ENCODE measurements at places on chromosomes 6 and 20. TPM values are rescaled to one million over a fixed set of nuclear protein-coding genes. Genes with fewer than 3 reads are reported as not detected.

Gene RPS6KA2
- total RNA-seq = 33.5 TPM

Gene LY6G6C
- 0.66 TPM for total RNA-seq

Gene ACTL10
- 1.4 TPM for total RNA-seq

Gene STX11
- 1.9 TPM for total RNA-seq

Gene RPS21
- 1,126 TPM for total RNA-seq

Gene TMC2
- total RNA-seq = not detected

Gene RAE1
- 31.1 TPM for total RNA-seq

Gene AK9
- 3.4 TPM for total RNA-seq

Gene ZNF337
- 15.6 TPM for total RNA-seq

Gene FOXQ1
- total RNA-seq = 0.24 TPM

Gene MYB
- total RNA-seq = not detected

Gene EDEM2
- 32.5 TPM for total RNA-seq

Gene PROKR2
- not detected for total RNA-seq

Gene NR2E1
- total RNA-seq = not detected

Gene CCHCR1
- total RNA-seq = 10.2 TPM

Gene PHACTR3
- total RNA-seq = 0.14 TPM

Gene LGSN
- 0.25 TPM for total RNA-seq

Gene UNC5CL
- 0.27 TPM for total RNA-seq

Gene EFCAB8
- total RNA-seq = 0.41 TPM

DNA sequence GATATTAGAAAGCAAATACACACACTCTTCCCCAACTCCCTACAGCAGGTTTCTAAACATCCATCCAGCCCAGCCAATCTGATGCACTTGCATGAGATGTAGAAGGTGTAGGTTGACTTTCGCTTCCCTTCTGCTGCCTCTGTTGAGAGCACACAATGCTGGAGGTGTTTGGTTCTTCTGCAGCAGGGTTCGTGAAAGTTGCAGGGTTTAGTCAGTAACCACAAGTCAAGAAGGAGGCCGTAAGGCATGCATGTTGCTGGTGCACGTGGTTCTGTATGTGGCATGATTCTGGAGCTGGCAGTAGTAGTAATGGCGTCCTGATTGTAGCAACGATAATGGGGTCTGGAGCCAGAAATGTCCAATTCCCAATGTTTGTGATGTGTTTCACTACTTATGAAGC, 53.0 kb downstream of the DEK start:
- DNase-seq = no peak

GRCh38 chr6:169766232-169766631, 14.8 kb downstream of the ERMARD start:
- no peak for DNase-seq

GRCh38 chr6:106778943-106779342, 149.6 kb downstream of the QRSL1 start:
- DNase-seq = no peak

- no peak for DNase-seq
These were observed 592.3 kb downstream of the PKHD1 start for GRCh38 chr6:51495096-51495495.

DNA sequence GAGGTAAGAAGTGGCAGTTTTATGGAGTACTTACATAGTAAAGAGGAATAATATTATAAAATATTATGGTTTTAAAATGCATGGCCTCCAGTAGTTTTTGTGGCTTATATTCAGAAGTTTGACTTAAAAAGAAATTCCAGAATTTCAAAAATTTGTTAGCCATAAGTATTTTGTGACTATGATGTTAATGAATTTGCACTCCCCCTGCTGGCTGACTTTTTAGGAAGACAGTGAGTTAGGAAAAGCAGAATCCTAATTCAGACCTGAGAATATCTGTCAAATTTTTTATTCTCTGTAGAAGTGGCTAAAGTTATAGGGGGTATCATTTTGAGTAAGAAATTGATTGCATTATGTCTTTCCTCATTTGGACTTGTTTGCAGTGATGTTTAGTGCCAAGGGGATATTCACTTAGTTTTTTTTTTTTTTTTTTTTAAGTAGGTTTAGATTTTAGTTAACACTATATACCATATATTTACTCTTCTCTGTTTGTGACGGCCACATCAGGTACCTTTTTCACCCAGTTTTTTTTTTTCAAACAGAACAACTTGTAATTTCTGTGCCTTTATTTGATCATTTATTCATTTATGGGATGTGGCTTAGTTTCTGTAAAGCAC, 40.8 kb downstream of the ZFAND3 start:
- DNase-seq = no peak

GRCh38 chr20:46482864-46483263, 30.5 kb downstream of the ZNF334 start:
- DNase-seq = no peak

DNA sequence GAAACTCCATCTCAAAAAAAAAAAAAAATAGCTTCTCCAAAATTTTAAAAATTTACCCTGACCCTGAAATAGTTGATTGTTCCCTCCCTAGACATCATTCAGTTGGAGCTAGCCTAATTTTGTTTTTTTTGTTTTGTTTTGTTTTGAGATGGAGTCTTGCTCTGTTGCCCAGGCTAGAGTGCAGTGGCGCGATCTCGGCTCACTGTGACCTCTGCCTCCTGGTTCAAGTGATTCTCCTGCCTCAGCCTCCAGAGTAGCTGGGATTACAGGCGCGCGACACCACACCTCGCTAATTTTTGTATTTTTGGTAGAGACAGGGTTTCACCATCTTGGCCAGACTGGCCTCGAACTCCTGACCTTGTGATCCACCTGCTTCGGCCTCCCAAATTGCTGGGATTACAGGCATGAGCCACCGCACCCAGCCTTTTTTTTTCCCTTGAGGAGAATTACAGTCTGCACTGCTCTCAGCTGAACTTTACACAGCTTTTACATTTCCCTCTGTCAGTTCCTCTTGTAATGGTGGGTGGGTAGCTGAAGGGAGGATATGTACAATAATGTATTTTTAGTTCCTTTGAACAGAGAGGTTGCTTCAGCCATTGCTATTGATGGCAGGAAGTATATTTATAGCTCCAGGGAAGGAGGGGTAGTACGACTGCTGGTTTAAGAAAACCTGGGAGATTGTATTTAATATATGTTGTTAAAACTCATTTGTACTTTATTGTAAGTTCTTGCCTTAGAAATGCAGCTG, 27.7 kb downstream of the PTPRA start:
- no peak for DNase-seq

GRCh38 chr6:30942338-30943060, 1.7 kb downstream of the MUCL3 start:
- DNase-seq = peak; percentile 63

GRCh38 chr20:34943808-34944567, 11.6 kb downstream of the GSS start:
- peak; percentile 34 for DNase-seq

DNA sequence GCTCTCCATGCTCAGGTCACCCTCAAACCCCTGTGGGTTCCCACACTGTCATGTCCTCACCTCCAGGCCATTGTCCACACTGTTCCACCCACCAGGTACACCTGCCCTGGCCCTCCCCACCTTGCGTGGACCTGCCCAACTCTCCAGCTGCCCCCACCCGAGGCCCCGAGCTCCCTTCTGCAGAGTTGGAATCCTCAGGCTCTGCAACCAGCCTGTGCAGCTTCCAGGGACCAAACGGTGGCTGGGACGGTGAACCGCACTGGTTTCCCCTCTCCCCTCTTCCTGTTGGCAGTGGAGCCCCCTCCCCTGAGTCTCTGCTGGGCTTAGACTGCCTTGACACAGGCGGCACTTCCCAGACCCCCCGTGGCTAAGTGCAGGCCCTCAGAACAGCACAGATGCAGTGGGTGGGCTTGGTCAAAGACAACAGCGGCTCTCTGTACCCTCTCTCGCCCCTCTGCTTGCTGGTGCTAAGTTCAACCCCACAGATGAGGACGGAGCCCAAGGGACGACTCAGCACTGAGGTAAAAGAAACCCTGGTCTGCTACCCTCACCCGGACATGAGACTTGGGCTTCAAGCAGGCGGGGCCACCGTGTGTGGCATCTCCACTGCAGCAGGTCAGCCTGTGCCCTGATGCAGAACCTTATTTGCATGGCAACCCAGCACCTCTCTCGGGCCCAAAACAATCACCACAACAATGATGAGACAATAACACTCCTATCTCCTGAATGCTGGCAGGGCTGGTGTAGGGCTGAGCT, 11.0 kb downstream of the ZBP1 start:
- DNase-seq = no peak

GRCh38 chr6:31386099-31386498, 17.3 kb upstream of the MICA start:
- DNase-seq = no peak

- DNase-seq = no peak
These were observed 35.6 kb downstream of the PSMG4 start for GRCh38 chr6:3294396-3294795.

DNA sequence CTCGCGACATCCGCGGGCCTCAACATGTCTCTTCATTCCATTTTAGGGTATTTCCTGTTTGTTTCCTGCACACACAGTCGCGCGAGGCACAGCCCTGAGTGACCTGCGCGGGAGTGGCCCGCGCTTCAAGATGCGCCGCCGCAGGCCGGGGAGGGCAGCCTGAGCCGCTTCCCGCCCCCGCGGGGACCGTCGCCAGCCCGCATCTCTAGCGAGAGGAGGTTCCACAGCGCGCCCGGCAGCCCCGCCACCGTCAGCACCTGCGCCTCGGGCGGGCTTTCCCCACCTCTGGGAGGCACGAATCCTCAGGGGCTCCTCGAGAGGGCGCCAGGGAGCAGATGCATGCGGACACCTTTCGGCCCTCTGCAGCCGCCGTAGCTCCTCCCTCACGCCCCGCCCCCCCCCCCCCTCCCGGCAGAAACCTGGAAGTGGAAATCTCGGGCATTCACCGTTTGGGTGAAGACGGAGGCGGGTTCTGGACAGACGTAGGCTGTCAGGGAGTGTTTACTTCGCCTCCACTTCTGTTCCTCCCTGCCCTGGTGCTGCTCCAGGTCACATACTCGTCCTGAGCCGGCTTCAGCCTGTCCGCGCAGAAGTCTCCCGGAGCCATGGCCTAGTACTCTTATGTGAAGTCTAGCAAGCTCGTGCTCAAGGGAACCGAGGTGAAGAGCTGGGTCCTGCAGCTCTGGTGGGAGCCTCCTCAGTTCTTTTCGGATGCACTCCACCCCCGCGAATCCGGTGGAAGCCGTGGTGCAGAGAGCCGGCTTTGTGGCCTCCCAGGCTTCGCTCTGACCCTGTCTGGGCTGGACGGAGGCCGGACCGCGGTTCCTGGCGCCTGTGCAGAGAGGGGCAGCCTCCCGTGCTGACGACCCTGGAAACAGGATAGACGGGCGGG, 880.5 kb upstream of the DEFB115 start:
- DNase-seq = peak; percentile 39

- DNase-seq = no peak
These were observed 287.0 kb upstream of the CHD6 start for GRCh38 chr20:41905199-41905598.

DNA sequence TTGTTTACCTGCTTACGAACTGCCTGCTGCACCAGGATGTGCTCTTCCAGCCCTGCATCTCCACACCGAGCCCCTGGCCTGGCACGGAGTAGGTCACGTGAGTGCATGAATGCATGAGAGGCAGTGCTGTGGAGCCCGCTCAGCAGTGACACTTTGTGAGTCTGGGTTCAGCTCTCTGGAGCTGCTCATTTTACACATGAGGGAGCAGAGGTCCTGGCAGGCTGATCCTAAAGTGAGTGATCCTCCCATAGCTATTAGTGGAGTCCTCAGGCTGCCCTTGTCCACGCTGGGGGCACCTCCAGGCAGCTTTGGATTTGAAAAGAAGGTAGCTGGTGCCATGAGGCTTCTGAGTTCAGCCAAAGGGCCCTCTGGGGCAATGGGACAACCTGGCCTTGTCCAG, 64.2 kb downstream of the EDN3 start:
- DNase-seq = no peak

DNA sequence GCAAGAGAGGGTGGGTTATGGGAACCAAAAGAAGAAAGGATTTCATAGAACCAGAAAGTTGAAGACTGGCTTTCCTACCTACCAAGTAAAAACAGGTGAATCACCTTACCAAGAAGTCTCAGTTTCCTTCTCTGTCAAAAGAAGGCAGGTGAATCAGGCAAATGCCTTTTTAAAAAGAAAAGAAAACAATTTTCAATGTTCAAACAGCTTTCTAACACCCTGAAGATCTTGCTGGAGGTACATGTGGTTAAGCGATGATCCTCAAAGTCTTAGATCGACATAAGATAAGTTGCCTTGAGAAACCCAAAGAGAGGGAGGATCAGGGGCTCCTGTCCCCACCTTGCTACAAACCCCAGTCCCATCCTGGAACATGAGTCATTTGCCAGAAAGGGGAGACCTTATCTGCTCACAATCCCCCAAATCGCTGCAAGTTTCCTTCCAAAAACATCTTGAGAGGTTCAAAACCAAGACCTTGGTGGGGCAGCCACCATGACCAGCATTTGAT, 71.6 kb downstream of the NFATC2 start:
- DNase-seq = no peak

- peak; percentile 48 for DNase-seq
These were observed at the start of gene SCUBE3 for GRCh38 chr6:35213824-35214756. SCUBE3 (plus strand) TSS chr6:35213956; CDS start chr6:35214419, 463 bp downstream.

DNA sequence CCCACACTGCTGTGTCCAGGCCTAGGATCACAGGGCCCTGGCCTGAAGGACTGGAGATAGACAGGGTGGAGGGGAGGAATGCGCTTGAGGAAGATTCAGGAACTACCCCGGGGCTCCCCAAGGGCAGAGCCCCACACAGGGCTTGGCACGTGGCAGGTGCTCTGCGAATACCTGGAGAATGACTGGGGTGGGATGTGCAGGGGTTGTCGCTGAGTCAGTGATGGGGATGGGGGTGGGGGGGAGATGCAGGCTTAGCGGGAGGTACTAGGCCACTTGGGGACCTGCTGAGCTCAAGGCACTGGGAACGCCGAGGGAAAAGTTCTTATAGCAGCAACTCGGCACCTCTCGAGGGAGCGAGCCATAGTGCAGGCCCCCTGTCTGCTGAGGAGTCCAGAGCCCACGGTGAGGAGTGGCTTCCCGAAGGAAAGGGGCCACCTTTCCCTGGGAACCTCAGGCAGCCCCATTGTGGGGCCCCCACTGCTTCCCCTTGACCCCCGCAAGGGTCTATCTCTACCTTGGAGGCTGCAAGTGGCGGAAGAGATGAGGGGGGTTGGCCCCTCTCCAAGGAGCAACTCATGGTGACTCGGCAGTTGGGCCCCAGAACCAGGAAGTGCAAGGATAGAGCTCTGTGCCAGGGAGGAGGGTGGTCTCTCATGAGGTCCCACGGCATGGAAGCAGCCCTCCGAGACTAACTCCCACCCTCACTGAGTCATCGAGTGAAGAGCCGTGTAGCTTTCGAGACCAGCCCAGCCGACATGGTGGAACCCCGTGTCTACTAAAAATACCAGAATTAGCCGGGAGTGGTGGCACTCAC, 33.1 kb downstream of the SRC start:
- peak; percentile 51 for DNase-seq

GRCh38 chr20:10806539-10806938, 132.7 kb upstream of the JAG1 start:
- no peak for DNase-seq

DNA sequence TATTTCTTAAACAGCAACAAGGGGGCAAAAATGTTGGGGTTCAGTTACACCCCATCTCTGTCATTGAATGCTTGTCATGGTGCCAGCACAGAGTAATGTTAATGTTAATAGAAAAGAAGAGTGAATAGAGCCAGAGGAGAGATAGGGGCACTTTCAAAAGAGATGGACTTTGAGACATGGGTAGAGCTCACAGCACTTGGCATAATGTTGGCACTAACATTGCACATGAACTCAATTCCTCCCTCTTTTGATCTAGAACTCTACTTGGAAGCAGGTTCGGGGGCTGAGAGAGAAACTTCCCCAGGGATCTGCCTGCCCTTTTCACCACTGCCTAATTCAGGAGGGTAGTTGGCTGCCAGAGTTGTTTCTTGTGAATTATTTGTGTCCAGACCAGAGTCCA, 284.6 kb upstream of the PRND start:
- no peak for DNase-seq
